Glutamatergic neuron (in vitro differentiated cells): ENCODE measurements at places on chromosomes 7 and 10. TPM values are rescaled to one million over a fixed set of nuclear protein-coding genes. Genes with fewer than 3 reads are reported as not detected.

Gene ITPRID1
- total RNA-seq, result not detected

Gene MYH16
- total RNA-seq, result not detected

- DNase-seq, result no peak
These were observed 79.3 kb downstream of the INSYN2A start for GRCh38 chr10:127117125-127117524.

GRCh38 chr7:50480797-50481196, 30.6 kb upstream of the FIGNL1 start:
- DNase-seq, result no peak

- no peak for DNase-seq
These were observed 5.6 kb downstream of the SSC4D start for GRCh38 chr7:76403780-76404494.

DNA sequence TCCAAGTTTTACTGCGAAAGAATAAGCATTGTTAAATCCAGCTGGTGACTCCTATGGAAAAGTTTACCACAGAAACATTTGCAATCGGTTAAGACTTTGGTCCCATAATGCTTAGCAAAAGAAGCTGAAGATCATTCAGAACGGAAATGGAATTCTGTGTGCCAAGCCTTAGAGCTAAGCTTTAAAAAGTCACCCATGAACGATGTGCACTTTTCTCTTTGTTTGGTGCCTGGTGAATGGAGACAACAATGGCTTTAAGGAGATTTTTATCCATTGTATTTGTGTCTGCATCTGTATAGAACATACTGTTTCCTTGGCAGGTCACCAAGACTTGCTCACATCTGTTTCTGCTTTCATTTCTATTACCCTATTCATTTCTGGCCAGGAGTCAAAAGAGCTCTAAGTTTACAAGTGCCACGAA, 26.3 kb upstream of the COL1A2 start:
- DNase-seq, result no peak

- no peak for DNase-seq
These were observed 32.8 kb downstream of the FOXK1 start for GRCh38 chr7:4714767-4715409.

DNA sequence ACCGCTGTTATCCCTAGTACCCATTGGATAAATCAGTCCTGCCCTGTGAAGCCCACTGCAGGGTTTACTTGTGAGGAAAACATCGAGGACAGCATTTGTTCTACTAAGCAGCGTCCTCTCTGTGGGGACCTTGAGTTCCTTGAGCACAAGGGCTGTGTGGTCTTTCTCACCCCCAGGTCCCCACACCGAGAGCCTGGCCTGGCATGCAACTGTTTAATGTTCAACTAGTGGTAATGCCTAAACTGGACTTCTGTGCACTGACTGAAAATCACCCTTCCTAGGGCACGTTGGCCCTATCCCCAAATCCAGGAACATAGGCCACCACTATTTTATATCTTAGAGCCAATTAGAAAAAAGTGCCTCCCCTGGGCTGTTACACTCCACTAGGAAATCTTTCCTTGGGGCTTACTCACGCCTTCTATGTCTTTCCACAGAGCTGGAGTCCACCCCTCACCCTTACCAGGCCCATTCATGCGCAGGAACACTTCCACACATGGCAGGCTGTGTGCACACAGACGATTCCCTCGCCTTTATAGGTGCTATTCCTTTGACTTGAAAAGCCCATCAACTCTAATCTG, 1.7 kb upstream of the TMEM213 start:
- DNase-seq, result no peak

DNA sequence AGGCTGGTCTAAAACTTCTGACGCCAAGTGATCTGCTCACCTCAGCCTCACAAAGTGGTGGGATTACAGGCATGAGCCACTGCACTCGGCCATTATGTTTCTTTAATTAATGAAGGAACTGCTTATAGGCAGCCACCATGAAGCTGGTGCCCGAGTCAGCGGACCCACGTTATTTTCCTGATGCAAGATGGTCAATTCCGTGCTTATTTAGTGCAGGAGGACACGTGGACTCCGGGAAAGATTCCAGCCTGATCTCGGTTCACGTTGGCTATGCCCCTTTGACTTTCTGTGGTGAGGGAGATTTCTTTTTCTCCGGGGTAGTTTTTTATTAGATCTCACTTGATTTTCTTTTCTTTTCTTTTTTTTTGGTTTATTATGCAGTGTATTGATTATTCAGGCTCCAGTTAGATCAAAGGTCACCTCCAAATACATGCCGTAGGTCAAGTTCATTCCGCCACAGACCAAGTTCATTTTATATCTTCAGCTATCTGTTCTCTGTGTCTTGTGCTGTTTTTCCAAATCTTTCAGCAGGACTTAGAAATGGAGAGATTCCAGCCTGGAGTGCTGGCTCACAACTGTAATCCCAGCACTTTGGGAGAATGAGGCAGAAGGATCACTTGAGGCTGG, 8.3 kb downstream of the CAMK1D start:
- DNase-seq, result no peak

DNA sequence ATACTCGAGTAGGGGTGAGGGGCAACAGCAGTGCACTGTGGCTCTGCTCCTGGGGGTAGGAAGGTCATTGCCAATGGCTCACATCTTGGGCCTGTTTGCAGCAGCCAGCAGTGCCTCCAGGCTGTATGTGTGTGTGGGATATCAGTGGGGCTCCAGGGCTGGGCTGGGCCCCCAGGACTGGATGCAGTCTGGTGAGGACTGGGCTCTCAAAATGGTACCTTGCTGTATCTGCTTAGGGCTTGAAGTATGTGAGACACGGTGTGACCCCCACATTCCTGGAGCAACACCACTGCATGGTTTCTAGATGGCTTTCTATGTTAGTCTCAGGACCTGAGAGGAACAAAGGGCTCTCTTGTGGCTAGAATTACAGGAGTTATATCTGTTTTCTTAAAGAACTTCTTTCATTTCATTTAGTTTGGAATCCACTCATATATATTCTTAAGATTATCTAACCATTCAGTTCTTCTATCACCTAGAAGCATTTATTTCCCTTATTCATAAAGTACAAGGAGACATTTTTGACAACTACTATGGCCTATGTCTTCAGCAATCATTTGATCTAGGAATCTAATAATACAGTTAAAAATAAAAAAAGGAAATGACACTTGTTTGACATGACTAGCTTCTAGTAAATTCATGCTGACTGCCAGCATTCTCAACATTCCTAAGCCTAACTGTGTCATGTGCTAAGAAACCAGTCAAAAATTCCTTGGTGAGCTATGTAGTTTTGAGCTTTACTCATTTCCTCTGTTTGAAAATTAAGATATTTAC, 443.2 kb upstream of the SEMA3A start:
- DNase-seq, result no peak

DNA sequence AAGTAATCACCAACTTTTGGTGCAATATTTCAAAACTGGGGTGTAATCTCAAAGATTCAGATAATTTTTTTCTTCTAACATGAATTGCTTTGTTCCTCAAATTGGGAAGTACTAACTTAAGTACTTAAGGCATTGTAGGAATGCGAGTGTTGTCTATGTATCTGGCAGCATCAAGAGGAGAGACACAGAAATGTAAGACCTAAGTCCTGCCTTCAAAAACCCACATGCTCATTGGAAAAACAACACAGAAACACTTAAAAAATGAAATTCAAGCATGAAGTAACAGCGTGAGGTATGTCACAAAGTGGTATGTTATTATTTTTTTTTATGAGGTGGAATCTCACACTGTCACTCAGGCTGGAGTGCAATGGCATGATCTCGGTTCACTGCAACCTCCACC, 288.5 kb downstream of the ZEB1 start:
- DNase-seq, result no peak

- DNase-seq, result no peak
These were observed 307.7 kb downstream of the TNS3 start for GRCh38 chr7:47273974-47274766.

GRCh38 chr10:79140085-79140793, 71.5 kb downstream of the ZMIZ1 start:
- DNase-seq, result no peak
